Activated CD4-positive, alpha-beta T cell treated with anti-CD3 and anti-CD28 coated beads, Interleukin-2, amount 10 ng/mL, durations not matched to agents 24 days and 14 days (primary cell): ENCODE measurements at places on chromosomes 2 and 18. TPM values are rescaled to one million over a fixed set of nuclear protein-coding genes. Genes with fewer than 3 reads are reported as not detected.

DNA sequence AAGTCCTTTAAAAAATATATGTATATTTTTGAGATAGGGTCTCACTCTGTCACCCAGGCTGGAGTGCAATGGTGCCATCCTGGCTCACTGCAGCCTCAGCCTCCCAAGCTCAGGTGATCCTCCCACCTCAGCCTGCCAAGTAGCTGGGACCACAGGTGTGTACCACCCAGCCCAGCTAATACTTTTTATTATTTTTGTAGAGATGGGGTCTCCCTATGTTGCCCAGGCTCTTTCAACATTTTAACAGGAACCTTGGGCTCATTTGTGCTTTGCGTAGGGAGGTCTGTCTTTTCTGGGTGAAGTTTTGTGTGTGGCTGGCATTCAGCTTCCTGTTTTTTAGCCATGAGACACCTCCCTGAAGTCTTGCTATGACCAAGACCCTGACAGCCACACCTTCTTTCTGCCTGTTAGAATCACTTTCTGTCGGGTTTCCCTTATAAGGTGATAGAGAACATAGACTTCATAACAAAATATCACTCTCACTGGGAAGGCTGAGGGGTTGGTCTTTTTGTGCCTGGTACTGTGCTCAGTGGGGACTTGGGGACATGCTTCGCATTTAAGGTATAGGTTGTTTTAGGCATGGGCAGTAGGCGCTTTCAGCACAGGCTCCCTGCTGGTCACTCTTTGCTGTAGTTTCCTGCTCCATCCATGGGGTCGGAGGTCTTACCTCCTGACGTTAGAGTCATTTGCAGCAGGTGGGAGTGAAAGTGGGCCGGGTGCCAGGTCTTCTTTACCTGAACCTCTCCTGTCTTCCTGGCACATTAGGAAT is 3.4 kb downstream of the RAB31 start:
- no peak overlapping the region for H3K27ac ChIP-seq
- H3K4me1 ChIP-seq: peaks cover 14% of the 10 kb centered on the region
- DNase-seq: no peak
- H3K36me3 ChIP-seq: no peaks in the 10 kb centered on the region

DNA sequence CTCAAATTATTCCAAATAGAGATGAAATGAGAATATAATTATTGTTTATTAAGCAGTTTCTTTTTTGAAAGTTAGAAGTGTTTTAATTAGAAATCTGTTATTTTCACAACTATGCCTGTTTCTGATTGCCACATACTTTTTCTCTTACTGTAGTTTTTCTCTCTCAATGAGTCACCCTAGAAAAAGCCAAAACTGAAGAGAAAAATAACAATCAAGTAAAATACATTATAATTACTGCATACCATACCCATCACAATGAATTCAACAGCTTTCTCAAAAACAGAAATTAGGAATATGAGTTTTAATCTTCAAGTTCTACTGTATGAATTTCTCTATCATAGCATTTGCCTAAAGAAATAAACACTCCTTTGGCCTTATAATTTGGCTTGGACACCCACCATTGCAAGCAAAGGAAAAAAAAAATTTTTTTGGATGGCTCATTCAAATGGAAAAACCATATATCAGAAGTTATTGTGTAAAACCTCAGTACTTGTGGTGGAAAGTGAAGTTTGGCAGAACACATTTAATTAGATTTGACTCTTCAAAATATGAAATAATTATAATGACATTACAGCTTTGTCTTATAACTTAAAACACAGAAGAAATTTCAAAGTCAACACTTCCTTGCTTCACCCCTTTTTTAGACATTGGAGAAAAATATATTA is 138.5 kb downstream of the DYM start:
- no peaks in the 10 kb centered on the region for H3K4me1 ChIP-seq
- no peak overlapping the region for H3K4me3 ChIP-seq
- no peak overlapping the region for H3K27ac ChIP-seq
- DNase-seq: no peak
- H3K27me3 ChIP-seq: no peaks in the 10 kb centered on the region

DNA sequence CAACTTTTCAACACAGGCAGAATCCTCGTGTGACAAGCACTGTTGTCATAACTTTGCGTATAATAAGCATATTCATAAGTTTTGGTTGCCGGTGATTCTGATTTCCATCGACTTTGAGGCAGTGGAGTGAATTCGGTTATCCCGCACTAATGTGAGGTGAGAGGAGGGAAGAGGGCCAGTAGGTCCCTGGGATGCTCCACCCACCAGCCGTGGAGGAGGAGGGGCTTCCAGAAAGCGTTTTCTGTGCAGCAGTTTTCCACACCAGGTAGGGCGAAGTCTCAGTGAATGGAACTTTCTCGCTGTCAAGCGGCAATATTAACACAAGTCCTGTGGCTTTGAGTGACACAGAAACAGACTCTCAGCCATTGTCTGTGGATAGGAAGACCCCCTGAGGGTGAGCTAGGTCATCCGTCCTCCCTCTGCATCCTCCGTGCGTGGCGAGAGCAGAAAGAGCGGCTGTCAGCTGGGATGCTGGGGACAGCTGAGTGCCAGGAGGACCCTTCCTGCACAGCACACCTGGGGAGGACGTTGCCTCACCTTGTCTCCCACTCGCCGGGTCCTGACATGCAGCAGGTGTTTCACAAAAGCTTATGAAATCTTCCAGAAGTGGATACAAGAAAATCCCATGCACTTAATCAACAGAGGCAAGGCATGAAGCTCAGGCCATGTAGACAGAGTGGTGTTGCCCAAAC is 67.5 kb downstream of the DCDC2C start:
- no peak overlapping the region for H3K4me3 ChIP-seq
- no peak overlapping the region for H3K27ac ChIP-seq
- no peaks in the 10 kb centered on the region for H3K36me3 ChIP-seq
- DNase-seq: no peak
- no peaks in the 10 kb centered on the region for H3K27me3 ChIP-seq

Gene NEU4
- 1.0 and 1.2 TPM in 2 replicates for total RNA-seq

Gene CXCR1
- total RNA-seq: not detected in 2 replicates

Gene NEURL3
- total RNA-seq: 1.0 and 1.2 TPM in 2 replicates
